Activated CD8-positive, alpha-beta memory T cell treated with anti-CD3 and anti-CD28 coated beads for 1 hour (primary cell): ENCODE measurements at places on chromosomes 6 and 20.

GRCh38 chr6:24455061-24455460, 34.3 kb downstream of the GPLD1 start:
- DNase-seq: no peak

- DNase-seq: no peak
These were observed 14.5 kb downstream of the PNPLA1 start for GRCh38 chr6:36284359-36284758.

GRCh38 chr6:111677249-111677990, 71.7 kb upstream of the TRAF3IP2 start:
- DNase-seq: no peak

DNA sequence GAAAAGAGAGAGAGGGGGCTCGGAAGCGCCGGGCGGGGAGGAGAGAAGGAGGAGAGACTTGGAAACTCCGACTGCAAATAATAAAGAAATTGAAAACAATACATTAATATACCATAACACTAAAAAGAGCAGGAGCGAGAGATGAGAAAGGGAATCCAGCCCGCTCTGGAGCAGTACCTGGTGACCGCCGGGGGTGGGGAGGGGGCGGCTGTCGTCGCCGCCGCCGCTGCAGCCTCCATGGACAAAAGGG, 338 bp downstream of the E2F3 start:
- DNase-seq: no peak

DNA sequence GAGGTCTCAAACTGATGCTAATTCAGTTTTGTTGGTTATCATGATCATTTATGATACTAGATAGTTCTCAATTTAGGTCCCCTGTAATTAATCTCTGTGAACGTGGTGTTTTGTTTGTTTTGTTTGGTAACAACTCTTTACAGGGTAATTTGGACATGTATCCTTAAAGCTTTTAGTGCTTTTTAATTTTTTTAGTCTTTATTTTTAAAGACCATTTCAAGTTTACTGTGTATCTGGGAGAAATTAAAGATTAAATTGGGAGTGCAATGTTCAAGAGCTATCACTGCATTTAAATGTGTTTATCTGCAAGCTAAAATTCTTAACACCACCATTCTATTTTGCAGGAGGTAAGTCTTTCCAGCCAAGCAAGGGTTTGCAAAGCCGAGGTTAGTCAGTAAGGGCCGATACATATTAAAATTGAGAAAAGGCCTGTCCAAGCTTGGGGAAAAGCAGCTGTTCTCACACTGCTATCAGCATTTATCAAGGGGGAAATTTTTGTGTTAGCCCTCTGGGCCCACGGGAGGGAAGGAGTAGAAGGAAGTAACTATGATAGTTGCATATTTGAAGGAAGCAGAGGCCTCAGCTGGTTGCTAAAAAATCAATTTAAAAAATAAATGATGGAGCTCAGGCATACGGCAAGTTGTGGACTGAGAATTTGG, 59.3 kb upstream of the ZNF217 start:
- no peak for DNase-seq

DNA sequence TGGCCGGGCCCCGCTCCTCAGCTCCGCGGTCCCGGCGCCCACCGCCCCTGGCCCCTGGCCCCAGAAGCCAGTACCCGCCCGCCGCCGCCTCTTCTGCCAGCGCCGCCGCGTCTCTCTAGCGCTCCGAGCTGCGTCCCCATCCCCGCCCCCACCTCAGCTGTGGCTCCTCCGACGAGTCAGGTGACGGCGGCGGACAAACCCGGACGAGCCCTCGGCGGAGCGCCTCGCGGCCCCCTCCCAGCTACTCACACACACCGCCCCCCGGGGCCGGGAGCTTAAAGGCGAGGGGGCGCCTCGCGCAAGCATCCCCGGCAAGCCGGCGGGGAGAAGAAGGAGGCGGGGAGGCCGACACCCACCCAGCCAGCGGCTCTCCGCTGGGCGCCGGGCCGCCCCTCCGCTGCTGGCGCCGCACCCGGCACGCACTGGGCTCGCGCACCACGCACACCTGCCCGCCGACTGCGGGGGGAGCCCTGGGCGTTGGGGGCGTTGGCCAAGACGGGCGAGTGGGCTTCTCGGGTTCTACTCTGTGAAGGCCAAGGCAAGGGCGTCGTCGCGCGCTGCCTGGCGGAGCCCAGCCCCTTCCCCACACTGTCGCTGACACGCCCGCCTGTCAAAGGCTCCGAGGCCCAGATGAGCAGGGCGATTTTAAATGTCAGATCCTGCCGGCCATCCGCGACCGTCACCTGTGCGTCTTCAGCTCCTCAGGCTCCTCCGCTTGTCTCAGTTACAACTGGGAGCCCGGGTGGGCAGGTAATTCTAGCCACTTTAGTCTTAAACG, at the start of gene SNAP91:
Gene SNAP91, minus strand, starts transcription at position 132 of the 778 bp plus-strand sequence. CDS start 1,174 bp downstream, outside the sequence.
- no peak for DNase-seq

DNA sequence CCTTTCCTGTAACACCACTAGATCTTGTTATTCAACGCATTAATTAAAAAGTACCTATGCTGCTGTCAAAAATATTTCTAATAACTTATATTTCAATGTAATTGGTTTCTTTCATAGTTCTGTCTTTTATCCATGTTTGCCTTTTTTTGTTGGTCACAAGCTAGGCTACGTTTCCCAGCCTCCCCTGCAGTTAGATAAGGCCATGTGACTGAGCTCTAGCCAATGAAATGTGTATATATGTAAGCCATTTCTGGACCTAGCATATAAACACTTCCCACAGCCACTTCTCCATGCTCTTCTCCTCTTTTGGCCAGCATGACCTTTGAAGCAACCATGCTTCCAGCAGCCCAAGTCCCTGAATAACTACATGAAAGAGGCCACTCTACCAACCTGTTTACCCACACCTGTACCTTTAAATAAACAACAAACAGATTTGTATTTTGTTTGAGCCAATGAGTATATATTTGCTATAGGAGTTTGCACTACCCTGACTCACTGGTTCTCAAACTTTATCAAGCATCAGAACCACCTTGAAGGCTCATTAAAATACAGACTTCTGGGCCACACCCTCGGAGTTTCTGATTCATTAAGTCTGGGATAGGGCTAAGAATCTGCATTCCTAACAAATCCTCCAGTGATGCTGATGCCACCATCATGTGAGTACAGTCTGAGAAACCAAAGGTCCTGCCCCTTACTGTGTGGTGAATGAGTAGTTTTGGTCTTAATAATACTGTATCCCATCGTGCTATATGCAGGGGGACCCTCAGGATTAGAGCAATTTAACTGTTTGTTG, 45.6 kb upstream of the BEND6 start:
- DNase-seq: no peak

- no peak for DNase-seq
These were observed 746.8 kb downstream of the HDGFL1 start for GRCh38 chr6:23316131-23316530.

GRCh38 chr6:81696524-81696923, 56.0 kb downstream of the TENT5A start:
- DNase-seq: no peak

- no peak for DNase-seq
These were observed at the start of gene PTGIS for GRCh38 chr20:49567421-49568277. PTGIS (minus strand) TSS chr20:49568137; CDS start chr20:49568116, 21 bp downstream.

DNA sequence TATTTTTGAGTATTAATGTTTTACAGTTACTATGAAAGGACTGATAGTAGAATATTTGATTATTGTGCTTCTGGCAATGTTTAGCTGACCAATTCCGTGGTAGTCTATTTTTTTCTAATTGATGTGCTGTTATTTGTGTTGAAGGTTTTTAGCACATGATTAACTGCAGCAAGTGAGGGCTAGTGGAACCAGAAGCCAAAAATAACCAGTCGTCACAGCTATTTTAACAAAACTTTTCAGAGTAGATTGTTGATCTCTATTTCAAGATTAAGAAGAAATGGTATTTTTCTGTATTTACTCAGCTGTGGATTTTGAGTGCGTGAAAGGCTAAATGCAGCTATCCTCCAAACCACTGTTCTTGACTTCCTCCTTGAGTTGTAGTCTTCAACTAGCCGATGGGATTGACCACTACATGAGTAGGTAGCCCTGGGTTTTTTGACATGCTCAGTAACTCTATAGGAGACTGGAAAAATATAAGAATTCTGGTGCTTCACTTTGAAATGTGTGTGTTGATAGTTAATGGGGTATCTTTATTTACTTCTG, 258.0 kb downstream of the ZFAND3 start:
- no peak for DNase-seq
